ENCODE measurements at places on chromosomes 3 and 15.

GRCh38 chr15:58985443-58985842 lies 2.0 kb upstream of the RNF111 start:
- DNase-seq: no peak

DNA sequence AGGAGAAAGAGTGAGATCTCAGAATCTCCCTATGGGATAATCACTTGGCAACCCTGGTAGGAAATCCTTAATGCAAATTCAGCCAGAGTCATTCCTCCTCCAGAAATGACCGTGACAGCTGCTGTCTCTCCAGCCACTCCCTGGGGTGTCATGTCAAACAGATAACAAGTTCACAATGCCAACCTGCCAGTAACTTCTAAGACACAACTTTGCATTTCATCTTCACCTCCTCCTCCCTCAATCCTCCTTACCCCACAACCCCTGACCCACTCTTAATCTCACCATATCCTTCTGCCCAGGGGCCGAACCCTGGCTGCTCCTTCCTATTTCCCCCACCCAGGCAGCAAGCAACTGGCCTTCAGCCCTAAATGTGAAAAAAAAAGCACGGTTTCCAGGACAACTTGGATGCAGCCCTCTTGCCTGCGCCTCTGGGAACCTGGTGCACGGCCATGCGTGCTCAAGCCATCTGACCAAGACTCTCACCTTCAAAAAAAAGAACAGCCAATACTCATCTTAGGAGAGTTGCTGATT lies 166.0 kb downstream of the NTRK3 start:
- no peak for DNase-seq

DNA sequence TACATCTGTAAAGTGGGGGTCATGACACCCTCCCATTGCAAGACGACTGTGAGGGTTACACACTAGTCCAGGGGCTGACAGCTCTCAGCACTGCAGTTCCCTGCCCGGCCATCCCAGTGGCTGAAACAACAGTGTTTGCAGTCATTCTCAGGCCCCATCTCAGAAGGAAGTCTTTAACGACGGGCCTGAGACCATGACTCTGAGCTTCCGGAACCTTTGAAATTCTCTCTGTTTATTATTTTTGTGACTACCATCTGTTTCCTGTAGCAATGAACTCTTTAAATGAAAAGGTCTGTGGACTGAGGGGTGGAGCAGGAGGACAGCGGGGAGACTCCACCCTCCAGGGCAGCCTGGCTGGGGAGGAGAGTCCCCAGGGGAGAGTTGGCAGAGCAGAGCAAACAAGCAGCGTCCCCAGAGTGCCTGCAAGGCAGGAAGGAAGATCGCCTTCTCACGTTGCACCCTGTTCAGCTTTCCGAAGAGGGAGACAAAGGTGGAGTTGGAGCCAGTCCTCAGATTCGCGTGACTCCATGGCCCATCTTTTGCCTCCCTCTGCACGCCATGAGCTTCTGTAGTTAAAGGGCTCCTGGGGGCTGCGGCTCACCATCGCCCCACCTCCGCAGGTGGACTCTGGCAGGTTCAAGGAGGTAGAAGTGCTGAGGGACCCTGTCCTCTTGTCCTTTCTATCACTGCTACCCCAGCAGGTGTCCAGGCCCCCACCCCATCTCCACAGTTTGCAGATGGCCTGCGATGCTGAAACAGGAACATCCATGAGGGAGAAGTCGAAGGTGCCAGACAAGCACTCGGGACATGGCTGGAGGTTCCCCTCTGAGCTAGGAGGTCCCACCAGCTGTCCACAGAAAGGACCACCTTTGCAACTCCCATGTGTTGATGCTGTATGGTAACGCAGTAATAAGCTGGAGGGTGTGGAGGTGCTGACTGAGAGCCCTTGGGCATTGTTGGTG lies 525.8 kb upstream of the PROK2 start:
- peak; percentile 47 for DNase-seq

DNA sequence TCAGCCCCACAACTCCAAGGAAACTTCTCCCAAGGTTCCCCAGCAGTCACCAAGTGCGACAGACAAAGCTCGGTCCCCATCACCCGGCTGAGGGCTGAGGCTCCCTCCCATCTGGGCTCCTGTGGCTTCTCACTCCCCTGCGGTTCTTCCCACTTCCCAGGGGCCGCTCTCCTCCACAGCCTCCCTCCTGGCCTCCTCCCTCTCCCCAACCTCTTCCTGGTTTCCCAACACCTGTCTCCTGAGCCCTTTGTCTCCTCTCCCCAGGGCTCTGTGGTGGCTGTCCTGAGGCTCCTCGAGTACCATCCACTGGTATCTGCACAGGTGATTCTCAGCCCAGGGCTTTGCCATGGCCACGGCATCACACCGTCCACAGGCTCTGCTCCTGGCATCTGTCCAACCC lies 113.2 kb upstream of the NSMCE3 start:
- no peak for DNase-seq

DNA sequence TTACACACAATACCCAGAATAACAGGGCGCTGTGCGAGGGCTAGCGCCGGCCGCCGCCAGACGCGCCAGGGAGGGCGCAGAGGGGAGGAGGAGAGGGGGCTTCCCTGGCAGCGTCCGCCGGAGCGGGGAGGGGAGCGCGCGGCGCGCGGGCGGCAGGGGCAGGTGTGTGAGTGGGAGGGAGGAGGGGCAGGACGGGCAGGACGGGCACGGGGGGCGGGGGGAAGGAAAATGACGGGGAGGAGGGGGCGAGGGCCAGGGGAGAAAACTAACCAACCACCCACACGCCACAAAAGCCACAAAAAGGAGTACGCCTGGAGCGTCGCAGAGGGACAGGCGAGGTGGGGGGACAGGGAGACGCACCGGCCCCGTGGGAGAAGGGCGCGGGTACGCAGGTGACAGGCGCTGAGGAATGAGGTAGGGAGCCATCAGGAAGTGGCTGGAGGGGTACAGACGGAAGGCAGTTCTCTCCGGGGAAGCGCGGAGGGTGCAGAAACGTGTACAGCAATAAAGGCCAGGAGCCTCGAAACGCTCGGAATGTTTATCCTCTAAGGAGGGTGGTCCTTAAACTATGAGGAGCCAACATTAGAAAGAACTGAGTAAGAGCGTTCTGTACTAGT lies 610 bp upstream of the SATB1 start:
- DNase-seq: no peak

GRCh38 chr3:130539005-130539404 lies 22.0 kb downstream of the COL6A6 start:
- DNase-seq: no peak

GRCh38 chr3:54932606-54933005 lies 4.7 kb upstream of the LRTM1 start:
- DNase-seq: no peak

DNA sequence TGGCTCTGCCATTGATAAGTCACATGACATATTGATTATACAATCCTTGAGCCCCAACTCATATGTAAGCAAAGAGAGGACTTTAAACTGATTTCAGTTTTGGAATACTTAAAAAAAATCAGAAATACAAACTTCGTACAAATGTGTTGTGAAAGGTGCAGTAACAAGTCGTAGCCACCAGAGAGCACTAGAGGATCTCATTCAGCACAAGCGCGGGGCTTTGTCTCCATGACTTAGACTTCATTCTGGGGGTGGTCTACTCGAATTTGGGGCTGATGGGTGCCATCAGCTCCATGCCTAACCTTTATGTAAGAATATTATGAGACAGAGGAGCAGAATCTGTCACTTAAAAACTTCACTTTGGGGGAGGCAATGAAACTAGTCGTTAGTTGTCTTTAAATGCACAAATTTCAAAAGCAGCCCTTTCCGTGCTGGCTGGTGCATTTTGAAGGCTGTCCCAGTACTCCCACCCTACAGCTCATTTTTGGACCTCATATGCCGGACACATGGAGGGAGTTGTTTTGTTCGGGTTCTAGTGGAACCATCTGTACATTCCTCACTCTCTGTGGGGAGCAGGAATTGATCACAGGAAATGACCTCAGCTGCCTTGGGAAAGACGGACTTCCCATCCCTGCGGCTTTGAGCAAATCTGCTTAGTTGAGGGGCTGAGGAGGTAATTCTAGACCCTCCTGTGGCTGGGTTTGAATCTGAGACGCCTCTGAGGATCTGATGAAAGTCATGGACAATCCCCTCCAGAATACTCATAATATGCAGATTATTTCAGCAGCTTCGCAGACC lies 27.5 kb upstream of the MASP1 start:
- no peak for DNase-seq

DNA sequence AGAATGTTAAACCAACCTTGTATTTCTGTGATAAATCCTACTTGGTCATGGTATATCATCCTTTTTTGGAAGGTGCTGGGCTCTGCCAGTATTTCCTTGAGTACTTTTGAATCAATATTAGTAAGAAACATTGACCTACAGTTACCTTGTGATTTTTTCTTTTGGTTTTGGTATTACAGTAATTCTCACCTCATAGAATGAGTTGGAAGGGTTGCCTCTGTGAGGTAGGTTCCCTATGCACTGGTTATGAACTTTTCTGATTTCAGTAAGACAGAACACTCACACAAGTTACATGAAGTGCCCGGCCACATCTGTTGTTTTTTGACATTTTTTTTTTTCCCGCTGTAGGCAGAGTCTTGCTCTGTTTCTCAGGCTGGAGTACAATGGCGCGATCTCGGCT lies 20.0 kb downstream of the PCCB start:
- DNase-seq: no peak

DNA sequence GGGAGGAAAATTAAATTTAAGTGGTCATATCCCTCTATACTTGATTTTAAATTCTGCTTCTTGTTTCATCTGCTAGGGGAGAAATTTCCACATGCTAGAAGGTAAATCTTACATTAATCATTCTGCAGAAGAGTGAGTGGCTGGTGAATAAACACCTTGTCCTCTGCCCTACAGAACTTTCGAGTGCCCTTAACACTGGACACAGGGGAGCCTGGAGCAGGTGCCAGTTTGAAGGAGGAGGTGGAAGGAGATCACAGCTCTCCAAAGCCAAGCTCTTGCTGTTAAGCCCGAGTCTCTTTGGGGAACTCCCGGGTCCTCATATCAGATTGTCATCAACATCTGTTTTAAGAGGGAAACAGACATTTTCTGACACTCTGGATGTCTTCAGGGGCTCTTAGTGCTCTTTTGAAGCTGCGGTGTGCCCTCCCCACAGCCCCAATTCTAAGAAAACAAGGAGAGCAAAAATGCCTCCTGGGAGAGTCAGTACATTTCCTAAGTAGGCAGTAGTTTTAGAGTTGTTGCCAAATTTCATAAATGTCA lies 31.3 kb downstream of the LAMP3 start:
- no peak for DNase-seq

DNA sequence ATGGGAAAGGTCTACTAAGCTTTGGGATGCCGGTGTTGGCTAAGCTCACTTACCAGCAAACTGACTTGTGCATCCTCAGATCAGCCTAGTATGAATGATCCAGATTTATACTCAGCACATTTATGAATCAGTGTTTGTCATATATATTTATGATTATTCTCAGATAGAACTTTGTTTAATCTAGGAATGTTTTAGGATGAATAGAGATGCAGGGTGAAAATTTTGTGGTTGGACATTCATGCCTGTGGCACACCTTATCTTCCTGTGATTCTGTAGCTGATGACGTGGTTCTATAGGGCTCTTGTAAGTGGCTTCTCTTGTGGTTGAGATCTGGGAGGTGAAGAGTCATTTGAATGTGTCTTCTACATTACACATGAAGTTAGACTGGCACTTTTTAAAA lies 11.4 kb downstream of the CDIN1 start:
- DNase-seq: no peak

- no peak for DNase-seq
Measured at GRCh38 chr3:162647321-162647720, 1150.7 kb downstream of the OTOL1 start.

- no peak for DNase-seq
Measured at GRCh38 chr3:55775366-55776154, 288.5 kb upstream of the WNT5A start.

- no peak for DNase-seq
Measured at GRCh38 chr3:180631317-180631716, 29.4 kb downstream of the TTC14 start.

DNA sequence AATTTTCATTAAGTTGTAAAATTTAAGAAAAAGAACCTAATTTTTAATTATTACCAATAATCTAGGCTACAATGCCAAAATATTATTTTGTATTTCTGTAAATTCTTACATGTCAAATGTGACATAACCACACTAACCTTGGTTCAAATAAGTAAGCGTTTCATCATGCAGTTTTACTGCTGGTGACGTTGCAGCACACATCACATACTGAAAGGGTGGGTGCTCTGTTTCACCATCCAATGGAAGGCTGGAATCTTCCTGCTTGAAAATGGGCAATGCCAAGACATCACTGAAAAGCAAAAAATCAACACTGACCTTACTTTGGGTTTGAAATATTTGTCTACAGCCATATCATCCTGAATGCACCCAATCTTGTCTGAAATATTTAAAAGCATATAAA lies 14.8 kb downstream of the UBP1 start:
- no peak for DNase-seq

GRCh38 chr15:86125775-86126174 lies 46.1 kb downstream of the AGBL1 start:
- DNase-seq: no peak

DNA sequence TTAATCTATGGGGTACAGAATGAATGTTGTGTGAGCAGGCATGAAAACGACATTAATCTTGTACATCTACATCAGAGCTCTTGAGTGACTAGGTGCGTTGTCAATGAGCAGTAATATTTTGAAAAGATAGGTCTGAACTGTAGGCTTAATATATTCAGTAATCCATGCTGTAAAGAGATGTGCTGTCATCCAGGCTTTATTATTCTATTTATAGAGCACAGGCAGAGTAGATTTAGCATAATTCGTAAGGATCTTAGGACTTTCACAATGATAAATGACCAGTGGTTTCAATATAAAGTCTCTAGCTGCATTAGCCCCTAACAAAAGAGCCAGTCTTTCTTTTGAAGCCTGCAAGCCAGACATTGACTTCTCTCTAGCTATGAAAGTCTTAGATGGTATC lies 43.0 kb downstream of the NLGN1 start:
- no peak for DNase-seq

DNA sequence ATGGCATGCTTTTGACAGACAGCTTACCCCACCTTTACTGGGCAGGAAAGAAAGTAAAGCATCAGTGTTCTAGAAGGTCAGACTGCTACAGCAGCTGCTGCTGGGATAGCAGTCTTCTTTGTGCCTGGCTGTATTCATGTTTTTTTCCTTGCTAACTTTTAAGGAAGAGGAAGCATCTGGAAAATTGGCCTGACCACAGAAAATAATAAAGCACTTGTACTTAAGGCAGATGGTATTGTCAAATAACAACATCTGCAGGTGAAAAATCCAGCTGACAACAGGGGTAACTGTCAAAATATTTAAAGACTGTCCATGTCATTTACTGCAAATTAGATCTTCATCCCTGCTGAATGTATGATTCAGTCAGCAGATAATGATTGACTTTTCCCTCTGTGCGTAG lies 229.0 kb downstream of the OXSM start:
- DNase-seq: no peak

Data from NCI-H2081 treated with DMSO at 0.1 percent for 48 hours (cell line).